Fibroblast of mammary gland (primary cell): ENCODE measurements at places on chromosomes 2 and 18.

GRCh38 chr2:53994818-53995808 is 24.3 kb upstream of the PSME4 start:
- no peak for DNase-seq

DNA sequence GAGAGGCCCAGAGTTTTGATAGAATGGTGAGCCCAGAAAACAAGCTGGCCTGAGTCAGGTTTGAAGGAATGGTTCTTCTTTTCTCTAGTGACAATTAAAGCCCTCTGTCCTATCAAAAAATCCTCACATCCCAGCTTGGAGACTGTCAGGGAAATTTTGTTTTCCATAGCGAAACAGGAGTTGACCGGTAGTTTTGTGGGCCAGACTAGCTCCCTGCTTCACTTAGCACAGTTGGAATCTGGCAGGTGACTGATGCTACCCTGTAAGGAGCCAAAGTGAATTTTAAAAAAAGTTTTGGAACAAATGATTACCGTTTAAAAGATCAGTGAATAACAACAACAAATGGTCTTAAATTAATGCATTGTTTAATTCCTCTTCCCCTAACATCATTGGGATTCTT is 6.7 kb downstream of the NAB1 start:
- DNase-seq, result no peak

DNA sequence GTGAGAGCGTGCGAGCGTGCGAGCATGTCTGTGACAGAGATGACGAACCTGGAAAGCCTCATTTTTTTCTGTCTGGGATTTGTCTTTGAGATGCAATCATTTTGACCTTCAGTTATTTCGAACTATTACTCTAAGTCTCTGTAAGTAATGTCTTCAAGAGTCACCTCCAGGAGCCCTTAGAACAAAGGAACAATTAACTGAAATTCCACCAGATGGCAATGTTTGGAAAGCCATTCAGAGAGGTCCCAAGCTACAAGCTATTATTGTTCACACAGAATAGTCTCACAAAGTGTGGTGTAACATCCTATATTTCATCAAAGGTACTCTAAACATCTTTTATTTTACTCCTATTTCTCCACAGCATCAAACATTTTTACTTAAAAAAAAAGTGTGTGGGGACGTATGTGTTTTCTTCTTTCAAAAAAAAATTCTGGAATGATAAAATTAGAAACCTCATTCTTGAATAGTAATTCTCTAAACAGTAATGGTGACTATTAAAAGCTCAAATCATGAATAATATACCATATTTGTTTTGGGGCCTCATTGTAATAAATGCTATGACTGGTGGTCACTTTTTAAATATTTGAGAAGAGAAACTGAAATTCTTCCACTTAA is 35.1 kb upstream of the MAPRE2 start:
- DNase-seq, result peak; percentile 76

DNA sequence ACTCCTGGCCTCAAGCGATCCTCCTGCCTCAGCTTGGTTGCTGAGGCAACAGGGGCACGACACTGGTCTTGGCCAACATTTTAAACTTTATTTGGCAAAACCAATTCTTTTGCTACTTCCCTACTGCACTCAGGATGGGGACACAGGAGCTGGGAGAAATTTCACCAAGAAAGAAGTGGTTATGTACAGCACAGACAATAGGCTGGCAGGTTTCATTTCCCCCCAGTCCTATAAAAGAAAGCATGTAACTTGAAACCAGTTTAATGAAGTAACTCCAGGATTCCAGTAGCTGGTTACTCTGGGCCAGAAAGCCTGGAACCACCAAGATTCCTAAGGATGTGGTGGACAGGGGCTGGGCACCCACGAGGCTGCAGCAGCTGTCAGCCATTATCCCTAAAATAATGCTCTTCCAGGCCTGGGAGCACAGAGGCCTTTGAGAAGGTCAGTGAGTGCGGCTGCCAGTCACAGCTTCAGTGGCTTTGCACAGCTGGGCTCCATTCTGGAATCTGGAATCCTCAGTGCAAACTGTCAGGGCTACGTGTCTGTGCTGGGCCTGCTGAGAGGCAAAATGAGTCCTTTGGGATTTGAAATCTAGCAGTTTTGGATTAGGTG is 142.3 kb upstream of the ITGA6 start:
- DNase-seq, result peak; percentile 71

GRCh38 chr2:95345081-95345562 is 48.0 kb downstream of the KCNIP3 start:
- DNase-seq, result no peak
